Breast epithelium (tissue), 4 donors: ENCODE measurements at places on chromosomes 6 and 20.

- peak; percentile 29 for DNase-seq
These were observed 338.1 kb downstream of the PREX1 start for GRCh38 chr20:48489656-48490055.

- DNase-seq: no peak
These were observed 52.9 kb upstream of the CTNNBL1 start for GRCh38 chr20:37640600-37641561.

DNA sequence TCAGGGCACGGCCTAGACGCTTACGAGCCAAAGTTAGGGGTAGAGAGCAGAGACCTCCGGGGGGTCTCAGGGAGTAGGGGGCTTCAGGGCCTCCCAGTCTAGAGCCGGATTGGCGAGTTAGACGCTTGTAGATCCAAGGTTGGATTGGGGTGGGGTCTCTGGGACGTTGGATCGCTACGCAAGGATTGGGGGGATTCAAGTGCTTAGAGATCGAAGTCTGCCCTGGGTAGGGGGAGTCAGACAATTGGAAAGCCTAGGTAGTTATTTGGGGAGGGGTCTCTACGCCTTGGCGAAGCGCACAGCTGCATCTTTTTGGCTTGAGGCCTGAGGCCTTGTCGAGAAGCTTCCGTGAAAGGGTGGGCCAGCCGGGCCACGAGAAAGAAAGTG, 469 bp downstream of the STX16 start:
- DNase-seq: peak; percentile 17

DNA sequence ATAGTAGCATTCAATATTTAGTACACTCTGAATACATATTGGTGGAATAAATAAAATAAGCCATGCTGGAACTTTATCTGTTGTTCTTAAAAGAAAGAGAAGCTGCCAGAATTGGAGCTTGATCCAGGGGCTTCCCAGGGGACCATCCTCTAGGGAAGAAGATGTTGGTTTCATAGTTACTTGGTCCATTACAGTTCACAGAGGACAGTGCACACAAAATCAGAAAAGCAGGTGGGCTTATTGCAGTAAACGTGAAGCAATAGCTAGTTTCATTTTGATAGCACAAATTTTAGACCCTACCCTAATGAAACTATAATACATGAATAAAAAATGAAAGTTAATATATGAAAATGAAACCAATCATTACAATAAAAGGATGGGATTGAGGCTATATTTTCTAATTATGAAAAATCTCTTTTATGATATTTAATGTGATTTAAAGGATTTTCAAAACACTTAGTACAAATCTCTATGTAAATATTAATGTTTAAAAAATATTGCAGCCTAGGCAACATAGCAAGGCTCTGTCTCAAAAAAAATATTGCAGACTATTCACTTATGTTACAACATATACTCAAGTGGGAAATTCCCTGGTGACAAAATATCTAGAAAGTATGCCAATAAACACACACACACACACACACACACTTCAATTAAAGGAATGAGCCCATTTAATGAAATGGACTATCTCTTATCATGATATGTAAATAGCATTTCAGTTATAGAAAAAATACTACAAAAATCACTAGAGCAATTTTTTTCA, 227.0 kb upstream of the MARCKS start:
- DNase-seq: no peak

DNA sequence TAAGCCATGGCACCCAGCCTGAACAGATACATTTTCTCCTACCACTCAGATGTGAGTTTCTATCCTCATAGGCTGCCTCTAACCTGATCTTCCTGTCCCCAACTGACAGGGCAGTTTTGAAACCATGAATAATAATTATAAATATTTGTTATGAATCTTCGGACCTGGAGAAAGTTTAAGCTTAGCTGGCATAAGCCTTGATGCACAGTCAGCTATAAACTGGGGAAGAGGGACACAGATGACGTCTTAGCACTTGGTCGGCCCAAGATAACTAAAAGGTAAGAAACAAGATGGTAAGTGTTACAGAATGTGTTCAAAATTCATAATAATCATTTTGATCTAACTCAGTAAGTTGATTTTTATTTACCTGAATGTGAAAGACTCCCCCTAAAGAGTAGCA, 8.1 kb downstream of the ZKSCAN4 start:
- no peak for DNase-seq

DNA sequence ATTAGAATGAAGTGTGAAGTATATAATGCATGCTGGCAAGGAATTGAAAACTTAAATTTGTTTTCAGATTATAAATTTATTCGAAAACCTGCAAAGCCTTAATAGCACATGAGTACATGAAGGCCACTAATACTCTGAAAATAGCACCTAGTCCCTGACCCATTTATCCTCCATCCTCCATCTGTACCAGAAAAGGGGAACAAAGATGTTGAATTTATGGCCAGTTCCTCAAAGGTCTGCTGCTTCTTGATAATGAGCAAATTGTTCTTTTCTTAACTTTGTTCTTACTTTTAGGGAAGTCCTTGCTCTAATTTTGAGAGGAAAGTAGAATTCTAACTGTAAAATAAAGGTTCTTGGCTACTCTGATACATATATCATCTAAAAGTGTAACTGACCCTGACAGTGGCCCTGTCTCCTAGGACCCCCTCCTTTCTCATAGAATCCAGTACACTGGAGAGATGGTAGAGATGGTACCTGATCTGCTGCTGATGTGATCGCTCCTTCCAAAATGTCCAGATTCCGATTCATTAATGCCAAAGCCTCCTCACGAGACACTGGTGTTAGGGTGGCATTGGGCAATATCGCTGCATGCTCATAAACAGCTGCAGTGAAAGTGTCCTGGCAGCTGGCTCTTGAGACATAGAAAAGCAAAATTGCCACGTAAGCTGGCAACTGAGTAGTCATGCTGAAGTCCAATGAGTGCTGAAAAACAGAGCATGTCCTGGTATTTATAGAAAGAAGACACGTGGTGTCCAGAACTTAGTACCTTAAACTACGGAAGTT, at the start of gene VNN1:
VNN1 (minus strand) TSS at position 704 of the 783 bp plus-strand sequence; CDS start at position 684, 20 bp downstream.
- no peak for DNase-seq

DNA sequence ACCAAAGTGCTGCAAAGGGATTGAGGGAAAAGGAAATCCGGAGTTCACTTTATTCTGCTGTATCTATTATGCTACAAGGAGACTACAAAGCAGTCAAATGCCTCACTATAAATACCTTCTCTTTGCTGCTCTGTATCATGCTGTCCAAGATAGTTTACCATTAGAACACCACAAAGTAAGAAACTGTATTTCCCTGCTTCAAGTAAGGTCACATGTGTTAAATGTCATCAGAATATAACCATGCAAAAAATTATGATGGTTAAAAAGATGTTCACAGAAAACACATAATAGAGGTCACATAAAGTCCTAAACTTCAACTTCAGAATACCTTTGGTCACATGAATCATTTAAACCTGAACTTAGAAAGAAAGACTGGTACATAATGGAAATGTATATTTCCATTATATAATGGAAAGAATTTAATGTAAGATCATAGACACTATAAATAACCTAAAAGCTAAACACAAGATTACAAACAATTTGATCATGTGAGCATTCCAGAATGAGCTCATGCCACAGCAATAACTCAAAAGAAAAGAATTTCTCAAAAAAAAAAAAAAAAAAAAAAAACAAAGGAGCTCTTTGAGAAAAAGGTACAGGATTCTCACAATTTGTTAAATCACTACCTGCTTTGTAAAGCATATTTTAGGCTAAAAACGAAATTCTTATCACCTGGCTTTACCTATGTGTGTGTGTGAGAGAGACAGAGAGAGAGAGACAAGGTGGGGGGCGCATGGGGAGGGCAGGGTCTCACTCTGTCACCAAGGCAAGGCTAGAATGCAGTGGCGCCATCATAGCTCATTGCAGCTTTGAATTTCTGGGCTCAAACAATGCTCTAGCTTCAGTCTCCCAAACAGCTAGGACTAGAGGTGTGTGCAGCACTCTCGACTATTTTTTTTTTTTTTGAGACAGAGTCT, 58.7 kb downstream of the KIF13A start:
- no peak for DNase-seq

- DNase-seq: no peak
These were observed 209.0 kb downstream of the SIM1 start for GRCh38 chr6:100255701-100256100.

- no peak for DNase-seq
These were observed 161.6 kb upstream of the MARCKS start for GRCh38 chr6:113695516-113695915.

DNA sequence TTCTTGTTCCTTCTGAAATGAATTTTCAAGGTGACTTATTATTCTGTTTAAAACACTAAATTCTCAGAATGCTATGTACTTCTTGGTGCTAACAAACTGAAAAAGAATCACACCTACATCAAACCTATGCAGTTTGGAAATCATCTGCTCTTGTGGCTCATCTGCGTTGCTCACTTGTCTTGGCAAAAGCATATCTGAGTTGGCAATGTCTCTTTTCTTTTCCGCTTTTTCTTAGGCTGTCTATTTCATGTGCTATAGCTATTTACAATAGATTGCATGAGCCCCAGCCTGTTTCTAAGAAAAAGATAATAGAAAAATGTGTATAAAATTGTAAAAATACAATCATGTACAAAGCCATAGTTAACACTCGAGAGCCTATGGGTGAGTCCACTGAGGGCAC, 348.9 kb upstream of the AGPAT4 start:
- DNase-seq: no peak

- DNase-seq: no peak
These were observed 46.8 kb upstream of the UNC93A start for GRCh38 chr6:167244064-167244960.

DNA sequence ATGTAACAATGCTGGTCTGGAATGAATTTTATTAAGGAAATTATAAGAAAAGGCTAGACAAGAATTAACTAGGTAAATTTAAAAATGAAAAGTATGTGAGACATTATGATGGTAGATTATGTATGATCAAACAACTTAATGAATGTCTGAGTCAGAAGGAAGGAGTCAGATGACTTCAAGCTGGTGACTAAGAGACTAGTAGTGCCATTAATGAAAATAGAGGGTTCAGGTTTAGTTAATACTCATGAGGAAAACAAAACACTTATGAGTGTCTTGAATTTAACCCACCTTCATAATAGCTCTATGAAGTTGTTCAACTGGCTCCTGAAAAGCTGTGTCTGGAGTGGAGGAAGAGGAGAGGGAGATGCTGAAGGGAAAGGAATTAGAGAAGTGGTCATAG, 256.3 kb downstream of the ADGRB3 start:
- DNase-seq: no peak

DNA sequence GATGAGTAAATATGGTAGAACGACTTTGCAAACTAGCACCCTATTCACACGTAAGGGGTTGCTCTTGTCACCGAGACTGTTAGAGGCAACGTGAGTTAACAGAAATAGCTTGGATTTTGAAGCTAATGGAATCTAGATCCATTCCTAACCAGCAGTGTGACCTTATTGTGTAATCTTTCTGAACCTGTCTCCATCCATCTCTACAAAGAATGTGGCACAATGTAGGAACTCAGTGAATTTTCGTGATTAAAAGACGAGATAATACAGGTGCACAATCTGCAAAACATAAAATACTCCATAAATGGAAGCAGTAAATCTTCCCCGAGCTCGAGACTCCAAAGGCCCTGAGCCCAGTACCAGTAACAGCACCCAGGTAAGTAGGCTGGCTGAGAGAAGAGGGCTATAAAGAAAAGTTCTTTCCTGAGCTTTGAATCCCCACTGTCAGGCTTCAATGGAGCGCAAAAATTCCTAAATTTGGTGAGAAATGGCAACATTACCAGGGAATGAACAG, 801 bp upstream of the KIFC1 start:
- DNase-seq: no peak

- DNase-seq: no peak
These were observed 4.6 kb downstream of the SIRPG start for GRCh38 chr20:1652960-1653359.

DNA sequence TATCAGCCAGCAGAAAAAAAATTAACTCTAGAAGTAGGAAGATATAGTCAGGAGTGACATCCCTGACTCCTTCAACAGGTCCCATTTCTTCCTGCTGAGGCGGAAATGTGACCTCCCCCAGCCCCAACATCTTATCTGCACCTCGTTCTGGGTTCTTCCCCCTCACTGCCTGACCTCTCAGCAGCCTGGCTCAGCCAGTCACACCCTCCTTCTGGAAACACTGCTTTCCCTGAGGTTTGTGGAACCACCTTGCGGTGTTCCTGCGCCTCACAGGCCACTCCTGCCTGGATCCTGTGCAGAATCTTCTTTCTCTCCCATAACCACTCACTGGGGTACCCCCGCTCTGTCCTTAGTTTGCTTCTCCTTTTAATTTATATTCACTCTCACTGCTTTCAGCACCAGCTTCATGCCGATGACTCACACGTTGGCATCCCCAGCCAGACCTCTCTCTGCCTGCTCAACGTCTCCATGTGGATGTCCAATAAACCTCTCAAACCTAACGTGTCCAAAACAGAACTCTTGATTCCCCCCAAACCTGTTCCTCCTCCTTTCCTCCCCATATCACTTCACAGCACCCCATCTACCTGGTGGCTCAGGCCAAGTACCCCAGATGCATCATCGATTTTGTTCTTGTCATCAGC, 222.8 kb upstream of the PLN start:
- no peak for DNase-seq

DNA sequence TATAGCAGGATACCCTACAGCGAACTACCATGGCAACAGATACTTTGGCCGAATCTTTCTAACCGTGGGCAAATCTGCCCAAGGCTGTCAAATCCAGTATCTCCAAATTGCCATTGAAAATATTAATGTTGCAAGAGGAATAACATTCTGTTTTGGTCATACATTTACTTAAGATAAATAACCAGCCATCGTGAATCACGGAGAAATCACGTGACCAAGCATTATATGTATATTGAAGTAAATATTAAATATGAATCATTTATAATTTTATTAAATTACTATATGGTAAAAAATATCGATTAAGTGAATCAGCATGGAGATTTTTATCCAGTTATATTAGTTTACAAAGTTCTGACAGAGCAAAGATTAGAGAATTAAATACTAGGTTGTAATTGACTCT, 714.6 kb upstream of the GJE1 start:
- no peak for DNase-seq

DNA sequence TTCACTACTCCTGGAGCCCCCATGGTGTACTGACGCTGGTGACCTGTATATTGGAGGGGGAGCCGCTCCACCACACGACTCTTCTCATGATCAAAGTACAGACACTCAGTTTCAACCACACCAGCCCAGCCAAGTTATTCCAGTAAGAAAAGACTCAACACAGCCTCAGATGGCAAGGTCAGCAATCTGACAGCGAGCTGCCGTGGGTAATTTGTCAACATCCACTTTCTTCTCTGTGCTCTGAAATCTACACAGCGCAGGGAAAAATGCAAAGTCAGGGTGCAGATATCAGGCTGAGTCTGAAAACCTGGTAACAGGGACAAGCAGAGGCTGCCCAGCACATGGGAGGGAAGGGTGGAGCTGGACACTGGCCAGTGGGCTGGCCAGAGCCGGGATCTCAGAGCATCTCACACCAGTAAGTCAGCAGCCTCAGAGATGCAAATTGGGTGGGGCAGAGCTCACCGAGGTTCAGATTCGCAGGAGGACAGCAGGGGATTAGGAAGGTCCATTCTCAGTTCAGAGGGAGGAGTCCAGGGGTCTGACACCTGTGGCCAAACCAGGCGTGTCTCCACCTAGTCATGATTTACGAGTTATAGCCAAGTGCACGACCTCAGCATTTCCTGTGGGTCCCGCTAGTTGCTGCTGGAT, 44.5 kb upstream of the RPS6KA2 start:
- peak; percentile 24 for DNase-seq
